Astrocyte of the spinal cord (primary cell): ENCODE measurements at places on chromosomes 5 and 9.

GRCh38 chr9:106799152-106799551 lies 63.8 kb upstream of the ZNF462 start:
- DNase-seq: peak; percentile 85

DNA sequence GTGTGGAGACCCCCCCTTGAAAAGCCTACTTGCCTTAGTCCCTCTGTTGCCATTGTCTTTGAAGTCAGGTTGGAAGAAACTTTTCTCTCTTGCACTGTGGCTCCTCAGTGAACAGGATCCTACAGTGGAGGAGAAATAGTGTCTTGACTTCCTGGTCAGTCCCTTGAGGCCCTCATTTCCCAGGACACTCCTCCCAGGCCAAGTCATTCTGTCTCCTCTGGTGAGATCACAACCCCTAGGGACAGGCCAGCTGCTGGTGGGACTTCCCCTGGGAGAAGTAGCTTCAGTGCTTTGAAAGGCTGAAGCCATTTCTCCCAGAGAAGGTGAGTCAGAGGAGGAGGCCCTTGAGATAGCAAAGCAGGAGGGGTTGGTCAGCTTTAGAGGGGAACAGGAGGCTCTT lies 10.1 kb upstream of the GRIA1 start:
- DNase-seq: peak; percentile 7

GRCh38 chr9:77486968-77487367 lies 161.2 kb downstream of the GNA14 start:
- DNase-seq: no peak

DNA sequence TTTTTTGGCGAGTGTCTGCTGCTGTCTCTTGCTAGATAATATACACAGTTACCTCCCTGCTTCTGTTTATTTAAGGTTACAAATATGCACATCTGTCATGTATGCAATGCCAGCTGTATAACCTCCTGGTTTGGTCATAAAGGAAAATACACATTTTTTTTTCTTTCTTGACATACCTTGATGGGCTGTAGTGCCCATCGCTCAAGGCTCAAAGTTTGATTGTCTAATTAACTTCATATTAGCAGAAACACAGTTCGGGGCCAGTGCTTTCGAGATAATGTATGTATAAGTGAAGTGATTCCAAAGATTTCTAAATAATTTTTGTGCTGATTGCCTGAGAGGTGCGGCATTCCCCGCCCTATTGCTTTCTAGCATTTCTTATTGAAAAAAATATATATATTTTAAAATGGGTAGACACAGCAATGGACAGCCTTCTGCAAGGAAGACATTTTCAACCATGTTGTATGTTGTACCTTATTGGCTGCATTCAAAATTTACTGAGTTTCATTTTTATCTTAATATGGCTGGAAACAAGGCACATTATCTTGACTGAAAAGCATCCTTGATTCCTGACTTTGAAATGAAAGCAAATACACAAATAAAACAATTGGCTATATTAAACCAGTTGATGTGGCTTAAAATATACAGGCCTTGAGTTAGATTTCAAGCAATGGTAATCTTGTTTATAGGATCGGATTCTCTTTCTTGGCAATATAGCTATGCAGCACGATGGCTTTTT lies 206.2 kb downstream of the MEF2C start:
- peak; percentile 48 for DNase-seq

GRCh38 chr9:134950386-134951210 lies 32.9 kb upstream of the FCN1 start:
- no peak for DNase-seq

DNA sequence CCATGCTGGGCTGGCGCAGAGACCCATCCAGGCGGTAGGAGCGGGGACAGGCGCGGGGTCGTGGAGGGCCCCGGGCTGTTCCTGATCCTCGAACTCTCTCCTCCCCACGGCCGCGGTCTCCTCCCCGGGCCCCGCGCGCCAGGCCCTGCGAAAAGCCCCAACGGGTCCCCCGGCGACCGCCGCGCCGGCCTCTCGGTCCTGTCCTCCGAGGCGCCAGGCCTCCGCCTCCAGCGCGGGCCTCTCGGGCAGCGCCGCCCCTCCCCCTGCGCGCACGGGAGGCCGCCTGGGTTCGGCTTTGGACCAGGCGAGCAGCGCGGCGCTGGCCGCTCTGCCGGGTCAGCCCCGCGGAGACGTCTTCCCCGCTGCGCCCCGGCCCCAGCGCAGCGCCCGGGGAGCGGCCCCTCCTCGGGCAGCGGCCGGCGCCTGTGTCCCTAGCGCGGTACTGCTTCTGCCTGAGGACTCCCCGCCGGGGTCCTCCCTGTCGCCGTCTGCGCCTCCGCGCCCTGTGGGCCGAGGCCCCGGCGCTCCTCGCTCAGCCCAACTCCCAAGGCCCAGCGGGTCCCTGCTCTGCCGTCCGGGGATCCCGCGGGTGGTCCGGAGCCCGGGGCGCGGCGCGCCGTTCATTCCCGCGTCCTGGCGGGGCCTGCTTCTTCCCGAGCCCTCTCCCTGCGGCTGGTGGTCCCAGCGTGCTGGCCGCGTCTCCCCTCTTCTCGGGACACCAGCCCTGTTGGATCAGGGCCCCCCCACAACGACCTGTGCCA lies 13.4 kb downstream of the COL23A1 start:
- no peak for DNase-seq

DNA sequence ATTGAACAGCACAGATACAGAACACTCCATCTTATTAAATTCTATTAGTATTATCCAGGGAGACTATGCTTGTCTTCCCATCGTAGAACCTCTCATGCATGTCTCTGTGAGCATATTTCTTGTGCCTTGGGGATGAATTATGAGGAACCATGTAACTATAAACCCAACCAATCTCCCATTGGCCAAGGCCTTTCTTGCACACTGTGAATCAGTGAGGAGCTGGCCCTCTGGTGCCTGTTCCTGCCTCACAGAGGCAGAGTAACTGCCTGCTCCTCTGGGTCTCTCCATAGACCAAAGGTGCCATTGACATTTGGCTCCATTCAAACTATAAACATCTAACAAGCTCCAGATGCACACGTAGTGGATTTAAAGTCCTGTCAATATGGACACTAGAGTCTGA lies 190.4 kb downstream of the ENC1 start:
- DNase-seq: no peak

- DNase-seq: peak; percentile 29
These were observed 56.1 kb downstream of the UBAP2 start for GRCh38 chr9:33992632-33993031.

DNA sequence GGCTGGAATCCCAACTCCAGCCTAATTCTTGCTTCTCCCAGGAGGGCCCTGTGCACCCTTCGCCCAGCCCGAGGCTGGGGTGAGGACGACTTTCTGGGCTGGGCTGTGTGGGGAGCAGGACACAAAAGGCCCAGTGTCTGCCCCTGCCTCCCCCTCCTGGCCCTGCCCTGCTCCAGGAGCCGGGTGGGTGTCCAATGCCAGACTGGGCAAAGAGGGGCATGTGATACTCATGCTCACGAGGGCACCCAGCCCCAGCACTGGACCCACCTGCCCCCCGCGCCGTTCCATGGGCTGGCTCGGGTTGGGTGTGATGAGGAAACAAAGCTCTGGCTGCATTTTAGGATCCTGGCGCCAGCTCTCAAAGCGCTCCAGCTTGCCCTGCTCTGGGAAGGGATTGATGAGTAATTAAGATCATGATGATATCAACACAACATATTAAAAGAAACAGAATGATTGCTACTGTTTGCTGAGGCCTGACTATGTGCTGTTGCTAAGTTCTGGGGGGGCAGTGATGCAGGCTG lies 30.7 kb downstream of the LHX2 start:
- no peak for DNase-seq

DNA sequence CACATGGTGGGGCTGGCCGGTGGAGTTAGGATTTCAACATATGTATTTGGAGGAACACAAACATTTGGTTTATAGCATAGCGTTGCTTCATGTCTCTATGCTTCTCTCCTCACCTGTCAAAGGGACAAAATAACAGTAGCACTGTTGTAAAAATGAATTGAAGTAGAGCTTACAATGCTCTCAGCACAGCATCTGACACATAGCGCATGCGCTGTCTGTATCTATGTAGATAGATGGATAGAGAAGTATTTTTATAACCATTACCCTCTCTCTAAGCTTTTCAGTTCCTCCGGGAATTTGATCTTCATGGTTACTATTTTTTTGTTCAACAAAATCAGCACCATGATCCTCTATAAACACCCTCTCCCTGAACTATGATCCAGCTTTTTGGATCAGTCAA lies 166.0 kb downstream of the TTLL11 start:
- no peak for DNase-seq

DNA sequence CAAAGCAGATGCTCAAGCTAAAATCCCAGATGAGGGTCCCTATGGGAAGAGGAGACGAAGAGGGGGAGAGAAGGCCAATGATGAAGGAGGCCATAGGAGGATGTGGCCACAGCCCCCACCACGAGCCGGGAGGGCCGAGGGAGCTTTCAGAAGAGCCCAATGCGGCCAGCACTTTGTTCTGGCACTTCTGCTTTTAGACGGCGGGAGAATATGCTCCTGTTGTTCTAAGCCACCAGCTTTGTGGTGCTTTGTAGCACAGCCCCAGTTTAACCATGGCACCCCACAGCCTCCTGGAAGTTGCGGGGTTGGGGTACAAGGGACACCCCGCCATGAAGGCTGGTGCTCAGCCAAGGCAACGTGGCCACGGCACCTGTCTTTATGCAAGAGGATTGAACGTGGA lies 33.4 kb downstream of the LPCAT1 start:
- no peak for DNase-seq

- peak; percentile 90 for DNase-seq
These were observed 28.6 kb upstream of the TNC start for GRCh38 chr9:115146581-115147021.

- peak; percentile 43 for DNase-seq
These were observed 87.4 kb upstream of the ICE1 start for GRCh38 chr5:5335107-5335506.

- DNase-seq: no peak
These were observed 54.8 kb upstream of the FBXL17 start for GRCh38 chr5:108436696-108437095.

- DNase-seq: no peak
These were observed 27.6 kb upstream of the ATP6V1G1 start for GRCh38 chr9:114559830-114560513.

- peak; percentile 14 for DNase-seq
These were observed 18.9 kb upstream of the IGFBPL1 start for GRCh38 chr9:38443181-38443580.

- no peak for DNase-seq
These were observed 23.6 kb upstream of the RNU6ATAC start for GRCh38 chr9:134187891-134188385.

DNA sequence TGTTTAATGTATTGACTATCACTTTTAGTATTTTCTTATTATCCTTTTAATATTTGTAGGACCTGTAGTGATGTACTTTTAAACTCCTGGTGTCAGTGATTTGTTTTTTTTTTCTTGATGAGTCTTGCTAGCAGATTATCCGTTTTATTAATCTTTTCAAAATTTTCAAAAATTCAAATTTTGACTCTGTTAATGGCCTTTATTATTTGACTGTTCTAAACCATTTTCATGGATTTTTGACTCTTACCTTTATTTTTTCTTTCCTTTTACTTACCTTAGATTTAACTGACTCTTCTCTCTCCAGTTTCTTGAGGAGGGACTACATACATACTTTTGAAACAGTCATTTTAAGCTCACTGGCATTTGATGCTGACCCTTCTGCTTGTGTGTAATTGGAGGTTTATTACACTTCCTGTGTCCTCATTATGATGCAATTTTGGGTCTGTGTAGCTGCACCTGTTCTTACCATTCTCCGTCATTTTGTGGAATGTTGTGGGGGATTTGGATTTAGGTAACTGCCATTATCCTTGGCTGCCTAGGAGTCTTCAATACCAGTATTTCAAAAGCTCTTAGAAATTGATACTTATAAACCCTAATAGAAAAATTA lies 32.0 kb upstream of the EXOC3 start:
- DNase-seq: no peak

- DNase-seq: peak; percentile 89
These were observed 38.1 kb downstream of the MRPS27 start for GRCh38 chr5:72281764-72282499.
